ENCODE measurements at places on chromosomes 7 and 10.

GRCh38 chr10:10796774-10797415 is 220.8 kb upstream of the CELF2 start:
- peak; percentile 55 for DNase-seq

- no peak for DNase-seq
Observed at GRCh38 chr10:30792025-30792424, 162.5 kb upstream of the LYZL2 start.

GRCh38 chr7:145156834-145157233 is 321.0 kb upstream of the TPK1 start:
- DNase-seq, result peak; percentile 1

GRCh38 chr10:61832866-61833481 is 68.5 kb upstream of the ARID5B start:
- no peak for DNase-seq

DNA sequence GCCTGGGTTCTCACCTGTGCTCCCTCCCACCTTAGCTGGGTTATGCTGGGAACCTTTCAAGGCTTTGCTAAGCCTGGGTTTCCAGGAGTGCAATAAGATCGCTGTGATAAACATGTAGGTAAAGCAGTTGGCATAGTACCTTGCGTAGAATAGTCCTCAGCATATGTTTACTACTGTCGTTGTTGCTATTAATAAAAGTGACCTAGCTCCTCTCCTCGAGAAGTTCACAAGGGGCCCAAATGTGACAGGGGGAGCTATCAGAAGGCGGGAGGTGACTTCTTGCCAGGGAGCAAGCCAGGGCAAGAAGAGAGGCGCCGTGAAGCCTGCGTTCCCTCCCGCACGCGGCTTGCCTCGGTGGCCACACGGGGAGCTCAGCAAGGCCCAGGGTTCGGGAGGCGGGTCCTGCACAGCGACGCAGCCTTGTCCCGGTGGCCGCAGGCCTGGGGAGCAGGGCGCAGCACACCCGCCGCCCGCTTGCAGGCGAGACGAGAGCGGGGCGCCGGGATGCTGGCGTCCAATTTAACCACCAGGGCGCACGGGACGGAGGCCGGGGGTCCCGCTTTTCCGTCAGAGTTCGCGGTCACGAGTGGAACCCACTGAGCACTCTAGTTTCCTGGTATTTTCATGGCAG is 106.2 kb downstream of the SNX10 start:
- DNase-seq, result no peak

GRCh38 chr10:49679480-49679893 is at the start of gene C10orf53:
TSS of gene C10orf53 (plus strand) at chr10:49679651. CDS start at chr10:49679698, 47 bp downstream.
- peak; percentile 61 for DNase-seq

DNA sequence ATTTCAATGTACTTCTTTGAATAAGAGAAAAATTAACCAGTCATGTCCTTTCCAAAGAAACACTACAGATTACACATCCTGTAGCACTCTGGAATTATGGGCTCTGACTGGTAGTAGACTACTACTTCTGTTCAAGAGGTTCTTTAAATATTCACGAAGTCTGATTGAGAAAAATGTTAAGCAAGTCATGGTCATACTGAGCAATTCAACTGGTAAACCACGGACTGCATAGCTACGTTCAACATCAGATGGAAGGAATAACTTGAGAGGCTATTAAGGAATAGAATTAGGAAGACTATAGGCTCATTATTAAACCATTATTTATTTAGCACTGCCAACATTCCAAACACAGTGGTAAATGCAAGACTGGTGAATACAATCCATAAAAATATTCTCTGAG is 160.8 kb downstream of the IMMP2L start:
- no peak for DNase-seq

GRCh38 chr7:158829021-158829341 is 328 bp downstream of the ESYT2 start:
- peak; percentile 90 for DNase-seq

- DNase-seq, result no peak
Observed at GRCh38 chr10:75170215-75170614, 40.4 kb upstream of the VDAC2 start.

DNA sequence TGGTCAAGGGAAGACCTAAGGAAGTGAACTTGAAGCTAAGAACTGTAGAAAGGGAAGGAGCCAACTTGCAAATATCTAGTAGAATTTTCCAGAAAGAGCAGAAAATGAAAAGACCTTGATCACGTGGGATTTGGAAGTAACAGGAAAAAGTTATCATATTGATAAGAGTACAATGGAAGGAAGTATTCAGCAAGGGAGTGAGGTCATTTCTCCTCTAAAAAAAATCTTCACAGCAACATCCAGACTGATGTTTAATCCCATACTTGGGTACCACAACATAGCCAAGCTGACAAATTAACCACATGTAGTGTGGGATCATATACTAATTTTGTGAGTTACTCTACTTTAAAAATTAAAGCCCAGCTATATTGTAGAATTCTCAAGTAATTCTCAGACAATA is 207.0 kb upstream of the CXCL12 start:
- DNase-seq, result peak; percentile 18

DNA sequence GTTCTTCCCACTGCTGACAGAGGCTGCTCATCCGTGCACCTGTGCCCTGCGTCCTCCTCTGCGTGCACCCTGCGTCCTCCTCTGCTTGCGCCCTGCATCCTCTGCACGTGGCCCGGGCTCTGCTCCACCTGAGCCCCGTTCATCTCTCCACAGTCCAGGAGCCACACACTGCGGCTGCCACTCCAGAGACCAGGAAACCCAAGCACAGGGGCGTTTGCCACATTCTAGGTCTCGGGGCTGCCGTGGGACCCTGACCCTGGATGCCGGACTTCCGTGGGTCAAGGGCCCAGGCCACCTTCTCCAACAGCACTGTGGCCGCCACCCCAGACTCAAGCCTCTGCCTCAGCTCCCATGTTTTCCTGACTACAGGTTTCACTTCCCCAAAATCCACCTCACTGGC is 460.4 kb downstream of the PTPRN2 start:
- DNase-seq, result no peak

DNA sequence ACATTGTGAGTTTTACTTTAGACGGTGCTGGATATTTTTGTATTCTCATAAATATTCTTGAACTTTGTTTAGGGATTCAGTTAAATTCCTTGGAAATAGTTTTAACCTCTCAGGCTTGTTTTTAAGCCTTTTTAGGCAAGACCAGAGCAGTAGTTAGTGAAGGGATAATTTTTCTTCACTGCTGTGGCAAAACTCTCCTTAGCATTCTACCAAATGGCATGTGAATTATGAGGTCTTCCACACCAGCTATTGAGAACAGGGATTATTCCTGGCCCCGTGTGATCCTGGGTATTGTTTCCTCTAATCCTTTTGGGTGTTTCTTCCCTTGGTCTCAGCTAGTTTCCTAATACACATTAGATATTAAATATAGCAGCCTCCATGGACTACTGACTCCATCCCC is 46.2 kb downstream of the CCDC71L start:
- no peak for DNase-seq

- DNase-seq, result peak; percentile 50
Observed at GRCh38 chr7:55187701-55188491, 169.1 kb downstream of the EGFR start.

DNA sequence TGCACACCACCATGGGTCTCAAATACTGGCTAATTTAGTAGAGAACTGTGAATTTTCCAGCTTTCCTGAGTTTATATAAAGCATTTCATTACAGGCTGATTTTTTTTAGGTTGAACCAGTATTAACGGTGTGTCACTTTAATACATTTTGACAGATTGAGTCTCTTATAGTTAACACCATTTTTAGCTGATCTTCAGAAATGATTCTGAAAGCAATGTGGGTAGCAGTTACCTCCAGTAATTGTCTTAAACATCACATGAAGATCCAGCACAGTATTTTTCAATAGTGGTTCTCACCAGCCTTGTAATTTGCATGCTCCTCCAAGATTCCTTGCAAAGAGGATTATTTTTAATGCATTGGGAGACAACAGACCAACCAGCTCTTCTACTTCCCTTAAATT is 693.6 kb downstream of the PHTF2 start:
- no peak for DNase-seq
